Motor neuron (in vitro differentiated cells): ENCODE measurements at places on chromosomes 4 and X. TPM values are rescaled to one million over a fixed set of nuclear protein-coding genes. Genes with fewer than 3 reads are reported as not detected.

DNA sequence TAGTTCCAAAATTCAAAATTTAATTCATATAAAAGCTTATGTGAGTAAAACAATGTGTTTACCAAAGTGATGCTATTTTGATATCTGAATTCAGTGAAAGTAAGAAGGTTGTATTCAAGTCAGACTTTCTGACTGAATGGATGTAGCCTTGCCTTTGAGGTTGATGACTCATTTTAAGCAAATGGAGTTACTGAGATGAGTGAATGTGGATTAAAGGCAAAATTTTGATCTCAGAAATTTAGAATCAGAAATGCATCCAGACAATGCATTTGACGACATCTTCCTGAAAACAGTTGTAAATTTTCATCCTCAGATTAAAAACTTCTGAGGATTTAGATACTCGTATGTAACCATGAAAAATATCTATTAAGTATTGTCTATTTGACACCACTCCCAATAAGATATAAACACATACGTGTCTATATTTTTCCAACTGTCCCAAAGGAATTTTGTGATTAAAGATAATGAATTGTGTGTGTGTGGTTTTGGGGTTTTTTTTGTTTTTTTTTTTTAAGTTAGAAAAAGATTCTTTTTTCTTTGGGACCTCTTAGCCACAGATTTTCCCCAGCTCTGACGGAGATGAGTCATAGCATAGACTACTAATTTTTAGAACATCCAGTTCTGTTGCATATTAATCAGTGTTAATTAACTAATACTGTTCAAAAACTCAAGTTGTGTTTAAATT is 34.4 kb downstream of the NFKB1 start:
- no peak for ATAC-seq

The PGM2 gene
- 28.3 and 31.7 TPM in 2 replicates for total RNA-seq

The HELT gene
- total RNA-seq: not detected in 2 replicates

The ANXA3 gene
- 0.87 and 1.2 TPM in 2 replicates for total RNA-seq

The RS1 gene
- total RNA-seq: 0.20 TPM in 1 of 2 replicates, not detected in the other

DNA sequence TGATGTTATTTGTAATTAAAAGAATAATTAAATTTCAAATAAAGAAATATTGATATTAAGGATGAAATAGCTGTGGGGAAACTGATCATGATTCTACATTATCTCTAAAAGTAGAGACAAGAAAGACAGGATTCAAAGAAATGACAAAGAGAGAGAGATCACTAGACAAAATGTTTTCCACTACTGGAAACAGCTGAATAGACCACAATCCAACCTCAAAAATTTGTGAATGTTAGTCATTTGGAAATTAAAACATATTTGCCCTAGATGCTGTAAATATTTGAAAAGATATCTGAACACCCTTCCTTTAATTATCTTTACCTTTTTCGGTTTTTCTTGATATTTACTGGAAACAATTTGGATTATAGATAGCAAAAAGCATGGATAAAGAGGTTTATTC is 414.9 kb downstream of the CENPC start:
- ATAC-seq: no peak

GRCh38 chrX:11687157-11687556 is 21.4 kb upstream of the ARHGAP6 start:
- no peak for ATAC-seq

- ATAC-seq: no peak
These were observed 64.3 kb downstream of the TIGD2 start for GRCh38 chr4:89175611-89176010.

GRCh38 chr4:56227301-56227835 is 159.9 kb downstream of the AASDH start:
- no peak for ATAC-seq
